ENCODE measurements at places on chromosomes 4 and X.

- no peak for DNase-seq
These were observed 166.4 kb downstream of the ARHGAP6 start for GRCh38 chrX:11499076-11500044.

- DNase-seq, result no peak
These were observed 47.7 kb upstream of the MGST2 start for GRCh38 chr4:139617702-139618490.

DNA sequence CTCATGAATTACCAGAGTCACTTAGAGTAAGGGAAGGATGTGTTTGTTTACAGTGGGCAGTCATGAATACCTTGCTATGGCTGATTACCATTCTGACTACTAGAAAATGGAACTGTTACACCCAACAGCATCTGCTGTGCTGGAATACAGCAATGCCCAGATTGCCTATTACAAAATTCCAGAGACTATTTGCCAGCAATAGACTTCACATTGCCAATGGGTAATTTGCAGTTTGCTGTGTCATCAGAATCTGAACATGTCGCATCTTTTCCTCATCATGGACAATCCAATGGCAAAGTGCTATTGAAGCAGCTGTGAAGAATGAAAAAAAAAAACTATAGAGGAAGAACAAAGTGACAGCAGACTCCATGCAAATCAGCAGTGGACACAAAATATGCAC, 356.6 kb downstream of the CXXC4 start:
- no peak for DNase-seq

DNA sequence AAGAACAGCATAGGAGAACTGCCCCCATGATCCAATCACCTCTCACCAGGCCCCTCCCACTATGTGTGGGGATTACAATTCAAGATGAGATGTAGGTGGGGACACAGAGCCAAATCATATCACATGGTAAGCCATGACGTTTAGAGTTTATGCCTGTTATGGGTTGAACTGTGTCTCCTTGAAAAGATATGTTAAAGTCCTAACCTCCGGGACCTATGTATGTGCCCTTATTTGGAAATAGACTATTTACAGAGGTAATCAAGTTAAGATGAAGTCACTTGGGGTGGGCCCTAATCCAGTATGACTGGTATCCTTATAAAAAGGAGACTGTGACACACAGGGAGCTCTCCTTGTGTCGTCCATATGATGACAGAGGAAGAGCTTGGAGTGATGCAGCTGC, 25.2 kb upstream of the SLC2A9 start:
- DNase-seq, result no peak

- DNase-seq, result no peak
These were observed 21.0 kb upstream of the UBA6 start for GRCh38 chr4:67721770-67722597.

- no peak for DNase-seq
These were observed 8.0 kb downstream of the NR3C2 start for GRCh38 chr4:148434075-148434773.

GRCh38 chr4:113673450-113673849, 88.1 kb downstream of the CAMK2D start:
- peak; percentile 9 for DNase-seq

DNA sequence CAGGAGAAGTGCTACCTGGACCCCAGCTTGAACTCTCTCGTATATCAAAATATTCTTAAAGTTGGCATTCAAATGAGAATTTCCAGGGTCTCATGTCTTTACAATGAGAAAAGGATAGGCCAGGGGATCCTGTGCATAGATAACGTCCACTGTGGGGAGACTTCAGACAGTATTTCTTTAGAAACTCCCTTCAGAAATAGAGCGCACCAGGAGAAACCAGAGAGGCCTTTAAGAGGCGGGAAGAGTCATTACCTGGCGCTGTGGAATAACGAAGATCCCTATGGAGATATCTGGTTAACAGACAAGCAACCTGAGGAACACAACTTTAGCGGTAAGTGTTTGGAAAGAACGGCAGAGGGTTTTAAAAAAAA, 600 bp downstream of the RADX start:
- DNase-seq, result no peak

DNA sequence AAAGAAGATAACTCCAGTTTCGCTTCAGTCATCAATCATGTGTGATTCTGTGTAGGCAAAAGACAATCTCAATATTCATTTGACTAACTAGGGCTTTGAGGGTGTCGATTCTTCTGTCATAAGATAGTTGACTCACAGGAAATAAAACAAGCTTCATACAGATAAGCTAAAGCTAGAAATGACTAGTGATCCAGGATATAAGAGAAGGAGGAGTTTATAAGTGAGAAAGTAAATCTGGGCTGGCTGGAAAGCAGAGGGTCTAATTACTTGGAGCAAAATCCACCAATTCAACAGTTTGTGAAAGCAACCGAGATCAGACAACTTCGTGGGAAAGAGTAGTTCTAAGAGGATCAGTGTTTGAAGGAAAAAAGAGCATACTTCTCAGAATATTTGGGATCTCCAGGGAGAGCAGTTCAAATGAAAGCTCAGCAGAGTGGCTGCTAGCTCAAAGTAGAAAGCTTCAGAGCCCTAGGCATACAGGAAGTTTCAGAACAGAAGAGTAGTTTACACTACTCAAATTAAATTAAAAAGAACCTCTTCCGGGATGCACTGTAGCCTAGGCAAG, 429.3 kb downstream of the INPP4B start:
- DNase-seq, result no peak

GRCh38 chrX:110669572-110669971, 126.0 kb downstream of the CHRDL1 start:
- no peak for DNase-seq

DNA sequence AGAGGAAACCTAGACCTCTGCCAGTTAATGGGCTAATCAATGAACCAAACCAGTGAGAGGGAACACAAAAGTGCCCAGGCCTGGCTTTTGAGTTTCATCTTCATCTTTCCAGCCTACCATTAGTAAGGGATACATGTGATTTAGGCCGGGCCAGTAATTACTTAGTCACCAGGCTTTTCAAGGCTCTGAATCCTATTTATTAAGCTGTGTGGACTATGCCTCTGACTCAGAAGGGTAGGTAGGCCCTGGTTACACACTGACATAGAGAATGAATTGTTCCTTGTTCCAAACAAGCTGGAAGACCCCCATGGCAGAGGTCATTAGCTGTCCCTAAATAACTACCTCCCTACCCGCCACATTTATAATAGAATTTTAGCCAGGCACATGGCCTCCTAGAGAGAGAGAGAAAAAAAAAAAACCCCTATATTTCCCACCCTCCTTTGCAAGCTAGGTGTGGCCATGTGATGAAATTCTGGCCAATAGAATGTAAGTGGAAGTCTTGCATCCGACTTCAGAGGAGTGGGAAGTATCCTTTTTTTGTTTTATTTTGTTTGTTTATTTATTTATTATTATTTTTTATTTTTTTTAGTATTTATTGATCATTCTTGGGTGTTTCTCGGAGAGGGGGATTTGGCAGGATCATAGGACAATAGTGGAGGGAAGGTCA, 112.3 kb upstream of the BCOR start:
- no peak for DNase-seq

- DNase-seq, result no peak
These were observed 37.4 kb upstream of the RXFP1 start for GRCh38 chr4:158484173-158484885.

GRCh38 chr4:64776820-64777219, 367.6 kb upstream of the TECRL start:
- no peak for DNase-seq

DNA sequence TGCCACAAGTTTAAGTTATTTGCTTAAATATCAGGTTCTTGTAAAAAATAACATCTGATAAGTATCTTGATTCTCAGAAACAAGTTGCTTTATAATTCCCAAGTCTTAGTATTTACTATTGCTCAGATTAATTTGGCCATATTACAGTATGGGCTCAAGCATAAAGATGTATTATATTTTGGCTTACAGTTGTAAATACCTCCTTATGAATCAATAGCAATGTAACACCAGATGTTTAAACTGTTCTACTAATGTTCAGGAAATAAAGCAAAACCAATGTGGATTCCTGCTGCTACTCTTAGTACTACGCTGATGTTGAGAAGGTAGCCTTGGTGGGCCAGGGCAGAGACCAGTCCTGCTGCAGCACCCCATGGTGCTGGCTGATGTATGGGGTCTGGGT, 102.7 kb downstream of the MGST2 start:
- no peak for DNase-seq

DNA sequence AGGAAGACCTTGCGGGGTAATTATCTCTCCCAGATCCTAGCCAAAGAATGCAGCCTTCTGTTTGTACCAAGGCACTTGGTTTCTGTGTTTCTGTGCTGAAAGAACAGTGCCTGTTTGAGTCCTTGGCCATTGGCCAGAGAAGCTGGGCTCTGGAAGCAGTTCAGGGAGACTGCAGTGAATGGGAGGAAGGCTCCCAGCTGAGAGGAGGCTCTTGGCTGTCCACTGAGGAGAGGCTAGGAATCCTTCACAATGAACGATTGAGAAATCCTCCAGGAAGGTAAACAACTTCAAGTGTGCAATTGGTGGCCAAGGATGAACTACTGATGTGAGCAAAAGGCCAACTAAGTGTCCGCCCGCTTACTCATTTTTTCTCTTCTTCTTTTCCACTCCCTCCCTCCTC, 61.3 kb downstream of the HS3ST1 start:
- DNase-seq, result no peak

- no peak for DNase-seq
These were observed 24.7 kb upstream of the FRYL start for GRCh38 chr4:48804584-48805301.

GRCh38 chr4:10530137-10530786, 73.0 kb upstream of the ZNF518B start:
- DNase-seq, result no peak

- DNase-seq, result no peak
These were observed 47.0 kb upstream of the FAT1 start for GRCh38 chr4:186770481-186771175.

- no peak for DNase-seq
These were observed 36.4 kb upstream of the MSANTD1 start for GRCh38 chr4:3212391-3213105.

GRCh38 chr4:88226143-88226542, 58.2 kb downstream of the PPM1K start:
- DNase-seq, result no peak

- no peak for DNase-seq
These were observed 18.1 kb upstream of the ADAD1 start for GRCh38 chr4:122360754-122361153.
